ENCODE measurements at places on chromosomes 13 and 19.

GRCh38 chr13:18961383-18962117, 220.1 kb downstream of the TUBA3C start:
- DNase-seq = no peak

GRCh38 chr19:1896508-1896907, 8.7 kb upstream of the ADAT3 start:
- DNase-seq = no peak

GRCh38 chr13:75395066-75395465, 86.9 kb downstream of the TBC1D4 start:
- no peak for DNase-seq

DNA sequence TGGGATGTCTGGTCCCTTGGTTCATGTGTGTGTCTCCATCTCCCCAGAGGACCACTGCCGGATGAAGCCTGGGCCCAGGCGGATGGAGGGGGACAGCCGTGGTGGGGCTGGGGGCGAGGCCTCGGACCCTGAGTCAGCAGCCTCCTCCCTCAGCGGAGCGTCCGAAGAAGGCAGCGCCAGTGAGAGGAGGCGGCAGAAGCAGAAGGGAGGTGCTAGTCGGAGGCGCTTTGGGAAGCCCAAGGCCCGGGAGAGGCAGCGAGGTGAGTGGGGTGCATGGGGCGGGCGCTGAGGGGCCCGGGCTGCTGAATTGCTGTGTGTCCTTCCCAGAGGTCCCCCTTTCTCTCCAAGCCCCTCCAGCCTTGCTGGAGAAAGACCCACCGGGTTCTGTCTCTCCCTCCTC, 3.2 kb downstream of the CCDC106 start:
- no peak for DNase-seq

- DNase-seq = no peak
These were observed 49.3 kb downstream of the DLEU7 start for GRCh38 chr13:50794226-50794625.

GRCh38 chr13:23966691-23967615, 69.7 kb upstream of the C1QTNF9B start:
- no peak for DNase-seq

Data from stimulated activated CD4-positive, alpha-beta T cell treated with anti-CD3 and anti-CD28 coated beads, Interleukin-1b, Interleukin-23, amount 100 ng/mL, for 1 hour (primary cell).